ENCODE measurements at places on chromosomes 5 and 9.

DNA sequence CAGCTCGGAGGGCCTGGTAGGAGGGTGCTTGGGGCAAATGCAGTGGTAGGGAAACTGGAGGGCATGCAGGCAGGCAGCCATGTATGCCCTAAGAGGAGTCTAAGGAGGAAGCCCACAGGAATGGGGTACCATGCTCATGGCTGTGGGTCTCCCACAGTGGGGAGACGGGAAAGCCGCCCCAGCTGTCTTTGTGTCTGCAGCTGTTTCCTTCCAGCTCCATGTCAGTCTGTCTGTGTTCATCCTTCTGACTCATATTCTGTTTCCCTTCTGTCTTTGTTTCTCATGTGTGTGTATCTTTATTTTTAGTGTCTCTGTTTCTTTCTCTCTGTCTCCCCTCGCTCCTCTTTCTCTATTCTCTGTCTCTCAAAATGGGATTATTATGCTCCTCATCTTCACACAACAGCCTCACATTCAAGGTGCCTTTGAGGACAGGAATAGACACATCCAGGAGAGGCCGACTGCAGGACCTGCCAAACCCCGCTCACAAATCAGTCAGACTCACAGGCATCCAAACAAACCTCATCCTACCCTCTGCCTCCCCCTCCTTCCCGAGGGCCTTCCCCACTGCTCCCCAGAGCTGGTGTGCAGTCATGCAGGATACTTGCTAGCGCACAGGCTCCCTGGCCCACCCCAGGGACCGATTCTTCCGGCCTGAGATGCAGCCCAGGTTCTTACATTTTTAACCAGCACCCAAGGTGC lies 68.4 kb upstream of the RARS1 start:
- no peak for DNase-seq

DNA sequence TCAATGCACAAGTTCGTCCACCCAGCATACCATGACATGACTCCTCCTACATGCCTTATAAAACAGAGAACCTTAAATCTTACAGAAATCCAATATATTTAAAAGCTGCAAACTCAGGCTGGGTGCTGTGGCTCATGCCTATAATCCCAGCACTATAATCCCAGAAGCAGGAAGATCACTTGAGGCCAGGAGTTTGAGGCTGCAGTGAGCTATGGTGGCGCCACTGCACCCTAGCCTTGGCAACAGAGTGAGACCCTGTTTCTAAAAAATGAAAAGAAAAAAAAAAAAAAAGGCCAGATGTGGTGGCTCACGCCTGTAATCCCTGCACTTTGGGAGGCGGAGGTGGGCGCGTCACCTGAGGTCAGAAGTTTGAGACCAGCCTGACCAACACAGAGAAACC lies 68.7 kb downstream of the MTMR12 start:
- DNase-seq, result no peak

GRCh38 chr5:177967221-177967887 lies 28.7 kb downstream of the PROP1 start:
- no peak for DNase-seq

- DNase-seq, result no peak
Observed at GRCh38 chr9:22173908-22174307, 164.8 kb upstream of the CDKN2B start.

DNA sequence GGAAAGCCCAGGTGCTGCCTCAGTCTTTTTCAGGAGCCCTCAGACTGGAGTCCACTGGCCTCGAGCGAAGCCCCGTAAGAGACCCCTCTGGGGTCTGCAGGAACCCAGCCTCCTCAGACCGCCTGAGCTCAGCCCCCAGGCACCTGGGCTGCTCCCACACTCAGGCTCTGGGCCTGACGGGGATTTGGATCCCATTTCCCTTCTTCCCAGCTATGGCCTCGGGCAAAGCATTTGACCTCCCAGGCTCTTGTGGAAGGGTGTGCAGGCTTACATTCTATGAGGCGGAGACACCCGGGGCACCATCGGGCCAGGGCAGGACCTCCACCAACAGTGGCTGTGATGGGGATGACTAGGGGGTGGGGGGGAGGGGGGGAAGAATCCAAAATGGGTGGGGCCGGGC lies 4.5 kb downstream of the AGPAT2 start:
- no peak for DNase-seq

DNA sequence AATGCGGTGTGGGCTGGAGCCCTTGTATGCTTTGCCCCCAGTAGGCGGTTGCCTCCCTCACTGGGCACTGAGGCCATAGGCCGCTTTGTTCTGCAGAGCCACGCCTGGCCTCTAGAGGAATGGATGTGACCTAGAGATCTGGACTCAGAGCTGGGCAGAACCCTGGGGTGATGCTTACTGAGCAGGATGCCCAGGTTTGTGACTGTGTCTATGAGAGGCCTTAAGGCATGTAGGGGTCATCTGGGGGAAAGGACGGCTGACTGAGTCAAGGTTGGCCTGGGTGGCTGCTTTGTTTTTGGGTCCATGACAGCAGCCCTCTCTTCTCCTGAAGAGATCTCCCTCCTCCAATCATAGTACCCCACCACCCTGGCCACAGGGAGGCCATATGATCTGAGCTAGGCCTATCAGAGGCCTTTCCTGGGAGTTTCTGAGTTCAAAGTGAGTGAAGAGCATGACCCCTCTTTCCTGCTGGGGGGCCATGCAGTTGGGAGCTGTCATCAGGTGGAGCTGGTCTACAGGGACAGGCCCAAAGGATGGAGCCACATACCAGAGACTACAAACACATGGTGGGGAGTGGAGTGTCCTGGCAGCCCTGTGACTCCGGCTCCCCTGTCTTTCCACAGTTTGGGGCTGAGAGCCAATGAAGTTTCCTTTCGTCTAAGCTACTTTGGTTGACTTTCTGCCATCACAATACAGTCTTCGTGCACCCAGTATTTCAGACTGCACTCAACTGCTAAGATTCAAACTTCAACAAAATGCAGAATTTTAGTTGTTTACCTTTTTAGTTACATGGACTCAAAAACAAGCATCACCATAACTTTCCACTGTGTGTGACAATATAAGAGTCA lies 165.4 kb downstream of the AUH start:
- DNase-seq, result no peak

- DNase-seq, result no peak
Observed at GRCh38 chr5:150656191-150657132, 4.6 kb upstream of the MYOZ3 start.

GRCh38 chr5:61142811-61143210 lies 19.5 kb downstream of the SMIM15 start:
- DNase-seq, result no peak

- no peak for DNase-seq
Observed at GRCh38 chr5:91378752-91379211, 4.3 kb downstream of the ARRDC3 start.

- DNase-seq, result no peak
Observed at GRCh38 chr9:10700291-10700690, 87.5 kb upstream of the PTPRD start.

DNA sequence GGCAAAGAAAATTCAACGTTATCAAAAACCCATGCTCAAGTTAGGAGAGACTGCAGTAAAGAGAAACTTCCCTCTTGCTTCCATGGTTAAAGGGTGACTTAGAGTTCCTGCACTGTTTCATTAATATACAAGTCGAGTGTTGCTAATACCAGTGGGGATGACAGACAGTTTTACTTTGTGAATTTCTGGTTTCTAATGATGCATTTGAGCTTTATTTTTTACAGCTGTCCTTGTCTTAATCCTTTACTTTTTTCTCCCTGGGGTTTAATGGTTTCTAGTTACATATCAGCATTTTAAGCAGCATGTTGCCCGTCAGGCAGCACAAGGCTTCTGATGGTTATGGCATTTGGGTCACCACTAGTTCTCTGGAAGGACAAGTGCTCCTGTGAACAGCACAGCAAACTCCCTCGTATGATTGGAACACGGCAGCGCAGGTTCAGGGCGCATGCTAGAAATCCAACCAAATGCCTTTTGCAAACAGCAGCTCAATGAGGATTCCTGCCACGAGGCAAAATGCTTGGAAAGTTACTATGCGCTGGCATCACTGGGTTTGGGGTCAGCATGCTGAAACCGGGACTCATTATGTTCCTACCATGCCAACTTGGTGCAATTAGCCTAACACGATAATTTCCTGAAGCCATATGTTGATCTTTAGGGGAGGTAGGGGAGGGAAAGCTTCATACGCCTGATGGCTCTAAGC lies 463.8 kb downstream of the BNC2 start:
- DNase-seq, result no peak

GRCh38 chr9:83355024-83355444 lies 183.2 kb downstream of the FRMD3 start:
- no peak for DNase-seq

GRCh38 chr9:4105183-4105582 lies 194.7 kb downstream of the GLIS3 start:
- DNase-seq, result no peak

Data from NT2/D1 (cell line).